Memory B cell (primary cell): ENCODE measurements at places on chromosomes 16 and 17.

DNA sequence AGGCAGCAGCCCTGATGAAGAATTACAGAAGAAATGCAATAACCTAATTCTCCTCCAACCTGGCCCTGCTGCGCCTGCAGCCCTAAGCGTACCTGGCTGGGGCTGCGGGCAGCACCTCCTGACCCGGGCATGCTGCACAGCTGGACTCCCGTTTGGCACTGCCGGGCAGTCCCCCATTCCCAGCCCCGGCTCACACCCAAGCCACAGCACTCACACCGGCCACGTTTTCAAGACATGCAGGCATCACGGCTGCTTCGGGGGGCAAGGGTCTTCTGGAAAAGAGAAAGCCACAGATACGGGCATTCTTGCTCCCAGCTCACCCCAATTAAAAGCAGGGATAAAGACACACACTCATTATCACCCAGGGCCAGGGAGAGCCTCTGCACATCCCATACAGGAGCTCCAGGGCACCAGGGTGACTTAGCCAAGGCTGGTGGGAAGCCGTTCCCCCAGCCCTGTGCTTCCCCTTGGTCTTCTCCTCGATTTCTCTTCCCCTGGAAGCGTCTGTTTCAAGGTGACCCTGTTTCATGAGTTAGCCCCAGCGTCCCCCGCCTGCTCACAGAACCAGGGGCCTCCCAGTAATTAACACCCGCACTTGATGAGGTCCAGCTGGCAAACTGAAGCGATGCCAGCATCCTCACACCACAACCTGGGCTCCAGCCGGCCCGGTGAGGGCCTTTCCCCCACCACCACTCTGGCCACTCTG lies 216.7 kb downstream of the C16orf78 start:
- DNase-seq = no peak

- no peak for DNase-seq
Measured at GRCh38 chr17:9714801-9715200, 69.5 kb downstream of the USP43 start.

- peak; percentile 38 for DNase-seq
Measured at GRCh38 chr16:28321700-28322411, 29.5 kb downstream of the SBK1 start.

- no peak for DNase-seq
Measured at GRCh38 chr16:48676836-48677235, 66.9 kb upstream of the N4BP1 start.

DNA sequence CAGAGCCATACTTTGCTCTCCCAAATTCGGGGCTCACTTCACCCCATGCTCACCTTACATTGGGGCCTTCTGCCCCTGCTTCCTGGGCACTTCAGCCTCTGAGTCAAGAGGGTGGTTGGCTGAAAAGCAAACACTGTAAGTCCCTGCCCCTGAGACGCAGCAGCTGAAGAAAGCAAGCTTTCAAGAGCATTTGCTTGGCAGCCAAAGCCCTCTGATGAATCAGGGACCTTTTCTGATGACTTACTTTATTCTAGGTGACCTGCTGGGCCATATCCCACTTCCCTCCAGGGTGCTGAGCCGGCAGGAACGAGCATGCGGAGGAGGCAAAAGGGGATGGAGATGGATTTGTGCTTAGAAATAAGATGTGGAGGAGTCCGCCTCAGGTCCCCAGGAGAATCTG lies 147.0 kb upstream of the TNRC6C start:
- no peak for DNase-seq

GRCh38 chr17:34980681-34981537 lies 597 bp downstream of the LIG3 start:
- DNase-seq = peak; percentile 82

GRCh38 chr16:67664258-67664657 lies 2.3 kb downstream of the ENKD1 start:
- DNase-seq = no peak

DNA sequence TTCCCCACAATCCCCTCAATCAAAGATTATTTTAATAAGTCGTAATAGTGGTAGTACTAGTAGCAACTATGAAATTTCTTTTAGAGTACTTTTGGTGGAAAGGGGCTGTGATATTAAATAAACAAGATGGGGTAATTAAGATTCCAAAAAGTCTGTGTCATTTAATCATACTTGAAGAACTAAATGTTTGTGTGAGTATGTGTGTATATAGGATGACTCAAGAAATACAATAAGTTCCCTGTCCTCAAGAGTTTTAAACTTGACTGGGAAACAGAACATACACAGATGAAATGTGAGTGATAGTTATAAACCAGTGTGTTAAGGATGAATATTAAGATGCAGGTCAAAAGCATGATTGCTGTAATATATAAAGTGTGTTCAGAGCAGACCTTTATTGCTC lies 2.3 kb downstream of the ALDH3A2 start:
- no peak for DNase-seq

DNA sequence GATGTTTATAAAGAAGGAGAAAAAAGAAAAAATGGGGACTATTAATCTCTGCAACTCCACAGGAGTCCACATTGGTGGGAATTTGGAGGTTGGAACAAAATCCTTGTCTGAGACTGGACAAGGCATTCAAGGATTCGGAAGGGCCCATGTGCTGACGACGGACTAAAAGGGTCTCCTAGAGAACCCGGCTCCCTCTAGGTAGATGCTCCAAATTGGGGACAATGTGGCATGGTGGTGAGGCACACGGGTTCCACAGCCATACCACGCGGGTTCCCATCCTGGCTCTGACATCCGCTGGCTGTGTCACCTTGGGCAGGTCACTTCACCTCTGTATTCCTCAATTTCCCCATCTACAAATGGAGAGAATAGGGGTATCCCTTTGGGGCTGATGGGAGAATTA lies 227.4 kb downstream of the C16orf78 start:
- DNase-seq = no peak

DNA sequence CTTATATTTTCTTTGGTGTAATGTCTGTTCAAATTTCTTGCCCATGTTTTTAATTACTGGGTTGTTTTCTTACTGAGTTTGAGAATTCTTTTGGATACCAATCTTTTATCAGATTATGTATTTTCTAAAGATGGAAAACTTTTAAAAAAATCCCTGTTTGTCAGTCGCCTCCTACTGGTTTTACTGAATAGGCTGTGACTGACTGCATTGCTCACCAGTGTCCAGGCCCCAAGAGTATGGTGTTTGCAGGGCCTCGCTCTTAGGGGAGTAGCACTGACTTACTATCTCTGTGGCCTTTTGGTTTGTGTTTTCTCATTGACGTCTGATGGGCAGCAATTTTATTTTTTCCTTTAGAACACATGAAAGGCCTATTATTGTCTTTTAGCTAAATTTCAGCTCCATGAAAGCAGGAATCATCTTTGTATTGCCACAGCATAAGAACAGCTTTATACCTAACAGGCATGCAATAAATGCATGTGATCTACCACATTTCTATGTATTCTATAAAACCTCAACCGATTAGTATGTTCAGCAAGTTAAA lies 188.4 kb downstream of the AATF start:
- no peak for DNase-seq

GRCh38 chr17:63356337-63356757 lies 89.8 kb downstream of the CYB561 start:
- no peak for DNase-seq

GRCh38 chr17:55996826-55997225 lies 156.4 kb upstream of the ANKFN1 start:
- DNase-seq = no peak

GRCh38 chr17:48565925-48566710 lies 12.0 kb downstream of the HOXB4 start:
- no peak for DNase-seq

DNA sequence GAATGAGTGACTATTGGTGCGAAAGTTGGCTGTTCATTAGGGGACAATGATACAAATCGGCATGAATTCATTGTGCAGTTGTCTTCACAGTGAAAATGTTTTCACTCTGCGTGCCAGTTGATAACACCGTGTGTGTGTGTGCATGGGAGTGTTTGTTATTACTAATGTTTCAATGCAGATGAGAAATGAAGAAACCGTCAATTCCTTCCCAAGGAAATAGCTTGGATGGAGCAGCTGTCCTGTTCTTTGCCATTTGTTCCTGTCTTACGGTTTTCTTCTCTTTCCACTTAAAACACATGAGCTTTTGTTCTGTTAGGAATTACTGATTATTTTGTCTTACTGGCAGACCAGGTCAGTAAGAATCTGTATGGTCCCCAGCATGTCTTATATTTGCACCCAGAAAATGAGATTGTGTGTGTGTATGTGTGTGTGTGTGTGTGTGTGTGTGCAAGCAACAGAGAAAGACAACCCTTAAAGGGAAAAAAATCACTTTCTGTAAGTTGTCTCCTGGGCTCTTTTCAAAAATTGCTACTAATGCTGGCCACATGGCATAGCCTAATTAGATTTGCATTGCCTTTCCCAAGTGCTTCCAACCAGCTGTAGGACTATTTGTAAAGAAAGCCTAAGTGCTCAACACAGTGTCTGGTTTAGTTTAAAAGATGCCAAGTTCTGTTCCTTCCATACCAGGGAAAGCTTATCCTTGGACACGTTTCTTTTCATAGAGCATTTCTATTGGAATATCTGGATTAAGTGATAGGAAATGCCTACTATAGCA lies 23.8 kb downstream of the SHISA9 start:
- DNase-seq = no peak

DNA sequence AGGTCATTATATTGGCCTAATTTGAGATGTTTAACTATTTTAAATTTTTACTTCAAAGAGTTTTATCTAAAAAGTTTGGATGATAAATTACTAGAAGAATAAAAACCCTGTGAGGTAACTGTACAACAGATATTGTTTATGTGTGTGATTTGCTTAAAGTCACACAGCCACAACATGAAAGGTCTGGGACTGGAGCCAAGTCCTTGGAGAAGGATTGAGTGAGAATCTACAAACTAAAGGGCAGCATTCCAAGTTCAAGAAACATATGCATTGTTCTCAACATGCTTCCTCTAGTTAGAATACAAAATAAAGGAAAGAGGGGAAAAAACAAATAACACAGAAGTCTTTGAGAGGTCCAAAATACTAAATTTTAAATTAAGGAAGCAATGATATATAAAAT lies 131.5 kb upstream of the MON1B start:
- no peak for DNase-seq

GRCh38 chr16:67184995-67185650 lies 1.4 kb upstream of the MATCAP1 start:
- DNase-seq = peak; percentile 77

DNA sequence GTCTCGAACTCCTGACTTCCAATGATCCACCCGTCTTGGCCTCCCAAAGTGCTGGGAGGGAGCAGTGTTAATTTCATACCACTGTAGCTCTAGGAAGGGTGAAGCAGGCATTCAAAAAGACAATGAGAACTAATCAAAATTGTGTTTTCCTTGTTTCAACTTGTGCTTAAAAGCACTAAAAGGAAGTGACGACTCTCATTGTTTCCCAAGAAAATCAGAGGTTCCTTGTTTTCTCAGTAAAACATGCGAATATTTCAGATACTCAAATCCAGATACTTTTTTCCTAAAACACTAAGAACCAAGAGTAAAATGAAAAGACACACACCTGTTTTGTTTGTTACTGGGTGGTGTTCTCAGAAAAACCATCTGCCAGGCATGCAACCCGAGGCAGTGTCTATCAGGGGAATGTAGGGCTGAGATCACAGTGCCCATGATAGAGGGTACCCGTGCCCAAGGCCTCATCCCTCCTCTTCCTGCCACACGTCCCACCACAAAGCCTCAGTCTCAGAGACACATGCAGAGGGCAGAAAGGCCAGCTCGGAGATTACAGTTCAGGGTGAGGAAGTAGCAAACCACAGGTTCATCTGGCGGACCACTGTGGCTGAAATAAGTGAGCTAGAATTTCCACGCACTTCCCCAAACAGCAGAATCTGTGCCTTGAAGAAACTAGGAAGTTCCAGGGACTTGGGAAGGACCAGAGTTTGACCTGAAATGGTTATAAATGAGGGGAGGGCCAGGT lies 33.7 kb downstream of the GINS3 start:
- peak; percentile 5 for DNase-seq

DNA sequence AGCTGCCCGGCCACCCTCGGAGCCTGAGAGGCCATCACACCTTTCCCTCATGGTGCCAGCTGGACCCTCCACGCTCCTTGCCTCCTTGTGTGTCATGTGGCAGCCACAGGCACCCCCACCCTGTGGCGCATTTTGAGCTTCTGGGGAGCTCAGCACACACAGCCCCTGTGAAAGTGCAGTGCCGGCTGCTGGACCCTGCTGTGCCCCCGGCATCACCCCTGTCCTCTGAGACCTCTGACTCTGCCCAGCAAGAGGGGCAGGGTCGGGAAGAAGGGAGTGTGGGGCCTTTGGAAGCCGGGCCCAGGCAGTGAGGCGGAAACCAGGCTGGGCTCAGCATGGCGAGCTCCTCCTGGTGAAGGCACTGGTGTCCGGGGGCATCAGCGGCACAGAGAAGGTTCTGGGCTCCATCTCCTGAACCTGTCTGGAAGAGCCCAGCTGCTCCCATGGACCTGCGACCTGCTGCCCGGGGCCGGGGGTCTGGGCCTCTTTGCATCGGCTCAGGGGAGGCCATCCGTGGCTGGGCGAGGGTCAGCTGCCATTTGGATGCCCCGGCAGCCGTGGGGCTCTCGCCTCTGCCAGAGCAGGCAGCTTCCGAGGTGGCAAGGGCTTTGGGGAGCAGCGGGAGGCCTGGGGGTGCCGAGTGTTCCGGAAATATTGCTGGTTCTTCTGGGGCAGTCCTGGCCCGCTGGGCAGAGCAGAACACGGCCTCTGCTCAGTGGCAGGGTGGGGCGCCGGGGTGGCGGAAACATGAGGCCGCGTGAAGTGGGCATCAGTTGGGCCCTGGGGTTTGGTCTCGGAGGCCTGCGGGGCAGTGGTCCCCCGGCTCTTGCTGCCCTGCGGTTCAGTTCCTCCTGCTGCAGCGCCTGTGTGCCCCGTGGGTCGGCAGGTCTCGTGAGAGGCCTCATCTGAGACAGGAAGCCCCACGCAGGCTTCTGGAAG lies 17.9 kb downstream of the CENPX start:
- no peak for DNase-seq

DNA sequence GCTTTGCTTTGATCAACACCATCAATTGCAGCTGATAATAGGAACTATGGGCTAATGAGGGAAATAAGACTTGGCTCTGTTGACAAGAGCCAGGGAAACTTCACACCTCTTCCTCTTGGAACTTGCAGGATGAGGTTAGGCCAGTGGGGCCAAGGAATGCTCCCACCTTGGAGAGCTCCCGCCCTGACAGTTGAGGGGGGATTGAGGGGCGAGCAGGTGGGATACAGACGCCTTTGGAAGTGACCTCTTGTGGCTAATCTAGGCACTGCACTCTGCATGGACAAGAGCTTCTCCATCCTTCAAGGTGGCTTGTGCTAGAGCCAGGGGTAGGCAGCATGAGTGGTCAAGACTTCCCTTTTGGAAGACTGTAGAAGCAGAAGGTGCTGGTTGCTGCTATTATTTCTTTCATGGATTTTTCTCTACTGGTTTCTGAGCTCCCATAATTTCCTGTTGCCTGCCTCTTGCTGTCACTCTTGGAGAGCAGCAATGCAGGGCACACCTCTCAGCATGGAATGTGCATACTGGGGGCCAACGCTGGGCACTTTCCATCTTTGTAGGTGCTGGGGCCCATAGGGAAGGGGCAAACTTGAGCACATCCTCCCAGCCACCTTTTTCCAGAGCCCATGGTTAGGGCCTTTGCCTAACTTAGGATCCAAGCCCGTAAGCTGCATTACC lies 2.3 kb upstream of the PHF12 start:
- peak; percentile 58 for DNase-seq

GRCh38 chr17:81714412-81715106 lies 2.5 kb downstream of the SLC25A10 start:
- DNase-seq = no peak
